RPMI8226 (cell line): ENCODE measurements at places on chromosomes 2 and 18.
A peak's percentile ranks its signal among the peaks of the same experiment; 100 is the strongest.

- no peak for DNase-seq
Measured at GRCh38 chr2:150700666-150701580, 213.5 kb upstream of the RND3 start.

DNA sequence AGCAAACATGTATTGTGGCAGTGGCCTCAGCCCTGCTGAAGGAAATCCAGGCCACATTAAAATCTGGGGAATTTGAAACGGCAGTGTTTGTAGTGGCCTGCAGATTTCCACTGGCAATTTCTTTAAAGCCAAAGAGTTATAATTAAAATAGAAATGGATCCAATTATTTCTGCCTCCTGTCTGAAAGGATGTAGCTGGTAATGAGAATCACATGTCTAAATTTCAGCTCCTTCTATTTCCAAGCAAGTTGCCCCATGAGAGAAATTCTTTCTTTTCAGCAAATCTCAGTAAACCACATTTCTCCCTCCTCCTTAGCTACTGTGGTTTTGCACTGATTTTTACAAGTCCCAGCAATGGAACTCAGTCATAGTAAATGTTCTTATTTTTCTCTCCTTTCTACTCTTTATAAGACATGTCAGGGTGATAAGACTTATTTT, 55.4 kb upstream of the ZNF396 start:
- no peak for DNase-seq

DNA sequence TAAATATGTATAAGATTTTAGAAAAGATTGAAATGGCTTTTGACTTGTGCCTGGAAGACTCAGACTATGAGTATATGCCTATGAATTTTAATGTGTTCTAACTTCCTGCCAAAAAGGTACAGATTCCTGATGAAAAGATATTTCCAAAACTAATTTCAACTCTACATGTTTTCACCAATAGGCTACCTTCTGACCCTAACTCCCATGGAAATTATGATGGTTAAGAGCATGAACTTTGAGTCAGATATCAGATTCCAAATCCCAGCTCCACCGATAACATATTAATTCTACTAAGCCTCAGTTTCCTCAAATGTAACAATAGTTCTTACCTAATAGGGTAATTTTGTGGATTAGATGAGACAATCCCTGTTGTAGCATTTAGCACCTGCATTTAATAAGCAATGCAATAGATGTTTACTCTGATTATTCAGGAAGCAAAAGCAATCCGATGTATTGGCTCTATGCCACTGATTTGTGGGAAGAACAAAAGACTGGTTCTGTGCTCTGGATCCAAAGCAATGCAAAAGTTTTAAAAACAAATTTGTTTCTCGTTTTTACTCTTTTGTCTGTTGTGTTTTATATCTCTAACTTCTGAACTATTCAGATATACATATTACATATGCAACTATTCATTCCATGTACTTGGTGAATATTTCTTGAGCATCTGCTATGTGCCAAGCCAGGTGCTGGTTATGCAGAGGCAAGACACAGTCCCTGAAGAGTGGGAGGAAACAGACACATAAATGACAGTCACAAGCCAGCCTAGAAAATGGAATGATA, 115.4 kb downstream of the GATA6 start:
- no peak for DNase-seq

GRCh38 chr2:64143169-64144056, 807 bp downstream of the PELI1 start:
- peak; percentile 51 for DNase-seq

- DNase-seq: no peak
Measured at GRCh38 chr2:212979799-212980198, 171.6 kb downstream of the IKZF2 start.
